ENCODE measurements at places on chromosomes 2 and 18.

GRCh38 chr2:101821828-101822458, 124.4 kb downstream of the MAP4K4 start:
- no peak for DNase-seq

DNA sequence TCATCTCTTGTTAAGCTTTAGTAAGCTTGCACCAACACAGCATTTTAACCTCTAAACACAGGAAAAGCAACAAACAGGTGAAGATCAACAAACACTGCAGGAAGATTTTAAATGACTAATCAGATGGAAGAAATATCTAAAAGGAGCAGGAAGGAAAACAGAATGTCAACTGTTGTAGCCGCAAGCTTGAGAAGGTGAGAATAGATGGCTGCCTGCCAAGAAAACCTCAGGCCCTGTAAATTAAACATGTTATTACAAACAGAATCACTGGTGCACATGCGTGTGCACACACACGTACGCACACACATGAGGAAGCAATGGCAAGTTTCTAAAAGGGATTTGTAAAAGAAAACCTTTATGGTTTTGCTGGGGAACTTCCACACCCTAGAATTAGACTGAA, 257.8 kb upstream of the GALNT5 start:
- no peak for DNase-seq

- no peak for DNase-seq
Measured at GRCh38 chr2:171595456-171595855, 73.2 kb downstream of the CYBRD1 start.

DNA sequence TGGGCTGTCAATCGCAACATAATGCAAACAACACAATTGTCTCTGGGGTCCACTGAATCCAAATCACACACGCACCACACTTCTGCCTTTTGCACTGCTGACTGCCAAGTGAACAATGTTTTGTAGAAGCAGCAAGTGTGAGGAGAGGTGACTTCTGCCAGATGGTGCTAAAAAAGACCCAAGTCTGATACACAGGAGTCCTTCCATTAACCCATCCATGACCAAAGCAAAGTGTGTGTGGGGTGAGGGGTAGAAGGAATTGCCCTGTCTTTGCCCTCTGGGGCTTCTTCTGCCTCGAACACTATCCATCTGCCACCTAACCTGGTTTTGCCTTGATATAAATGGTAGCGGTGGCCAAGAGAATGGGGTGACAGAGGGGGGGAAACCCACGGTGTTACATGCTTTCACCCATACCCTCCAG, 50.0 kb downstream of the C2orf42 start:
- DNase-seq, result no peak

GRCh38 chr18:29104227-29104626, 927.3 kb upstream of the CDH2 start:
- no peak for DNase-seq

GRCh38 chr18:62928326-62928725, 213.0 kb downstream of the PHLPP1 start:
- DNase-seq, result no peak

- no peak for DNase-seq
Measured at GRCh38 chr18:11005528-11005927, 143.8 kb downstream of the PIEZO2 start.

- DNase-seq, result no peak
Measured at GRCh38 chr2:79830501-79830900, 317.6 kb downstream of the CTNNA2 start.

GRCh38 chr2:203659331-203660049, 46.9 kb upstream of the CD28 start:
- DNase-seq, result no peak

- no peak for DNase-seq
Measured at GRCh38 chr18:10025711-10026670, 112.2 kb downstream of the VAPA start.

- no peak for DNase-seq
Measured at GRCh38 chr2:224272237-224272910, 129.5 kb downstream of the FAM124B start.

DNA sequence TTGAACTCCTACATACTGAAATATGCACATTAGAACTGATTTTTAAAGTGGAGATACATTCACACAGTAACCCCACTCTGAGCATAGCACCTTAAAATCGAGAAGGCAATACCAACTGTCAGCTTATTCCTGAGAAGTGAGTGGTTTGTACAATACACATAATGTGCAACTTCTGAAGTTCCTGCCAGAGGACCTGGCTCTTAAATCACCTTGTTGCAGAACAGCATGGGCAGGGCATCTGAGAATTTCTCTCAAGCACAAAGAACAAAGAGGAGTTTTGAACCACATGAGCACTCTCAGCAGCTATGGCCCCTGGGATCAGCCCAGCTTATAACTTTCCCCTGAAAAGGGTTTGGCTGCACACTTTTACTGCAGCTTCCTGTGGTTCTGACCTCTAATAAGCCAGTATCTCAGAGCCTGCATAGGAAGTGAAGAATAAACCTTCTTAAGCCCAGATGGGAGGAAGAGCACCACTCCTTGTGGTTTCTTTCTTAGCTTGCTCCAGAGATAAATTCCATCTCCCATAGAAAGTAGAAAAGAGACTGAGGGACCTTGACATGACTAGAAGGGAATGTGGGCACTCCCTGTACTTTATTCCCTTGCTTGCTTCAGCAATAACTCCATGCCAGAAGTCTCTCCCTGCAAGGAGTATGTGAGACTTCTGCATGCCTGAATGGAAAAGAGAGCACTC, 862.3 kb downstream of the SUCLG1 start:
- DNase-seq, result no peak

GRCh38 chr18:35514752-35515459, 17.1 kb upstream of the INO80C start:
- no peak for DNase-seq

DNA sequence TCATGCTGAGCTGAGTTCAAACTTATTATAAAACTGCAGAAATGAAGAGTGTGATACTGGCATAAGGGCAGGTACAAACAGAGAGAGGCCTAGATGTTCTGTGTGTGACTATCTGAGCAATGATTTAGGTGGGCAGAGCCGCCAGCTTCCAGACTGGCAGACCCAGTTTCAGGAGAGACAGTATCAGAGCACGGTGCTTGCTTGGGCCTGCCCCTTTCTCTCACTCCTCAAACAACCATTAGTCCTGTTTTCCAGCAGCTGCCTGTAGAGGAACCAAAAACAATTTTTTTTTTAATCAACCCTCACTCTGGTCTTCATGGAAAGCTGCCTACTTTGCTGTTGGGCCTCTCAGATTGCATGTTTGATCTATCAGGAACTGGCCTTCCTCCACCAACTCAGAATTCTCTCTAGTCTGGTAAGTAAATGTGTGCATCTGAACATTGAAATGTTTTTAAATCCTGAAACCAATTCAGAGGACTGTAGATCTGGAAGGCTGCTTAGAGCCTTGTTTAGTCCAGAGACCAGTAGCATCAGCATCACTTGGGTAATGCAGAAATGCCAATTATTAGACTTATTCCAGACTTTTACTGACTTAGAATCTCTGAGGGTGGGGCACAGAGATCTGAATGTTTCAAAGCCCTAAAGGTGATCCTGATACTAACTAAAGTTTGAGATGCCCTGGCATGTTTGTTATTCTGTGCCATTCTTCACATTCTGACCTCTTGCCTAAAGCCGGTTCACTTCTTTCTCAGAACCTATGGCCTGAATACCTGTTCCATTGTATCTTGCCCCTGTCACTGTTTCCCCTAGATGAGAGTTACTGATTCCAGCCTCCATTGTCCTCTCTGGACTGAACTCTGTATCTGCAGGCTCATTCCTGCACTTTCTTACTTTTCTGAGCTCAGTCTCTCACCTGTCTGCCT, 24.8 kb upstream of the CRIM1 start:
- no peak for DNase-seq

DNA sequence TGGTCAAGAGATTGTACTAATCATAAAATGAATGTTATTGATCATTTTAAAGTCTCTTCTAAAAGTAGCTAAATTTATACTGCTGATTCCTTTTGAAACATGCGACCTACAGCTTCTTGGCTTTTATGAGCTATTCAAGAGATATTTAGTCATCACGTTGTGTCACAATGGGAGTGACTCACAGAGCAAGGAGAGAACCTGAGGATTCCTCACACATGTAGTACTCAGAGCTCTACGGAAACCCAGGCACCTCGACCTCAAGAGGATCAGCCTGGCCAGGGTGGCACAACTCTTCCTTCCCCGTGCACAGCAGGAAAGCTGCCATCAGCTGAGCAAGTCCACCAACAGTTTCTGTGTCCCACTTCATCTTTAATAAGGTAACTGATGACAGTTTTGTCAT, at the start of gene DHRS9:
Gene DHRS9 (plus strand): TSS at position 223 of the 400 bp plus-strand sequence. CDS start 12,019 bp downstream, outside the sequence.
- DNase-seq, result no peak

DNA sequence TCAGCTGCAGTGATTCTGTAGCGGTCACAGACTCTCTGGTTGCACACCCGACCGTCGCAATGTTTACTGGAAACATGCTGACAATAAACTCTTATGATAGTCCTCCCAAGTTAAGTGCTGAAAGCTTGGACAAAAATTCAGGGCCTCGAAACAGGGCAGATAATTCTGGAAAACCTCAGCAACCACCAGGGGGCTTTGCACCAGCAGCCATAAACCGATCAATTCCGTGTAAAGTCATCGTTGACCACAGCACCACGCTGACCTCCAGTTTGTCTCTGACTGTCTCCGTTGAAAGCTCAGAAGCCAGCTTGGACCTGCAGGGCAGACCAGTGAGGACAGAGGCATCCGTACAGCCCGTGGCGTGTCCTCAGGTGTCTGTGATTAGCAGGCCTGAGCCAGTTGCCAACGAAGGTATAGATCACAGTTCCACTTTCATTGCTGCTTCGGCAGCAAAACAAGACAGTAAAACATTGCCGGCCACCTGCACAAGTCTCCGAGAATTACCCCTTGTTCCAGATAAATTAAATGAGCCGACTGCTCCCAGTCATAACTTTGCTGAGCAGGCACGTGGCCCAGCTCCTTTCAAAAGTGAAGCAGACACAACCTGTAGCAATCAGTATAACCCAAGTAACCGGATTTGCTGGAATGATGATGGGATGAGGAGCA, 166.1 kb downstream of the ASXL3 start:
- DNase-seq, result no peak

DNA sequence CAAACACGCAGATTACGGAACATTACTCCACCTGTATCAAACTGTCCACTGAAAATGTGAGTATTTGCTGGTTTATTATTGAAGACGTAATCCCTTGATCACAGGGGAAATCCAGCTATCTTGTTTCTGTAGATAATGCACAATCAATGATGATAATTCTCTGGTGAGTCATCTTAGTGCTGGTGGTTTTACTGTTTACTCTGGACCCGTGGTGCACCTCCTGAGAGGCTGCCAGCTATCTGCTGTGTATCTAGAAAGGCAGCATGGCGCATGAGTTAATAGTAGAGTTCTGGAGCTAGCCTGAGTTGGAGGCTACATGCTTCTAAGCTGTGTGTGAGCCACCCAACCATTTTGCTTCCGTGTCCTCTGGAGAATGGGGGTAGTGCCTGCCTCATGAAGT, 6.5 kb downstream of the NCAPH start:
- DNase-seq, result no peak

DNA sequence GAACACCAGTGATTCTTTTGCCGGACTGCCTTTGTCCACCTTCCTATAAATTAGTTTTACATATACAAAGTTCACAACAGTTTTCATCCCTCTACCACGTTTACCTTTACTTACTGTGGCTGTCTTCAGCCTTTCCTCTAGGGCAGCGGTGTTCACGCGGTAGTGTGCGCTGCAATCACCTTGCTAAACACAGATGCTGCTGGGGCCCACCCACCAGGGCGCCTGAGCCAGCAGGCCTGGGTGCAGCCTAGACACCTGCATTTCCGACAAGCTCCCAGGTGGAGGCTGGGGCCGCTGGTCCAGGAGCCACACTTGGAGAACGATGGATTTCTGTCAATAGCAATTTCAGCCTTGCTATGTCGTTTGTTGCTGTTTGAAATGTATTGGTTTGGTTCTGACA, 83.1 kb downstream of the NDUFA10 start:
- DNase-seq, result no peak

DNA sequence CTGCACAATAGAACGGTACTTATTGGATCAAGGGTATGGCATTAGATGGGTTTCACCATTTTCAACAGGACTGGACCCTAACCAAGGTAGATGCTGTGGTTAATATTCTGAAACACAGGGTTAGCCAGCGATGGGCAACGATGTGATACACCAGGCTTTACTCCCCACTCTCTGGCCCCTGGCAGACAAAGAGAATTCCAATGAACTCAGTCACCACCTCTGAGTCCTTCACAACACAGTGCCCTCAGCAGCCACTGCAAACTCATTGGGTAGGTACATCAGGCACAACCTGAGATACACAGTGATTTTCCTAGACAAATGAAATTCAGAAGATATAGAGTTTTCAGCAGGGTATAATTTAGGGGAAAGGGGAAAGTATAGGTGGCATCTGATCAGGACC, 634.5 kb downstream of the ZEB2 start:
- DNase-seq, result no peak

DNA sequence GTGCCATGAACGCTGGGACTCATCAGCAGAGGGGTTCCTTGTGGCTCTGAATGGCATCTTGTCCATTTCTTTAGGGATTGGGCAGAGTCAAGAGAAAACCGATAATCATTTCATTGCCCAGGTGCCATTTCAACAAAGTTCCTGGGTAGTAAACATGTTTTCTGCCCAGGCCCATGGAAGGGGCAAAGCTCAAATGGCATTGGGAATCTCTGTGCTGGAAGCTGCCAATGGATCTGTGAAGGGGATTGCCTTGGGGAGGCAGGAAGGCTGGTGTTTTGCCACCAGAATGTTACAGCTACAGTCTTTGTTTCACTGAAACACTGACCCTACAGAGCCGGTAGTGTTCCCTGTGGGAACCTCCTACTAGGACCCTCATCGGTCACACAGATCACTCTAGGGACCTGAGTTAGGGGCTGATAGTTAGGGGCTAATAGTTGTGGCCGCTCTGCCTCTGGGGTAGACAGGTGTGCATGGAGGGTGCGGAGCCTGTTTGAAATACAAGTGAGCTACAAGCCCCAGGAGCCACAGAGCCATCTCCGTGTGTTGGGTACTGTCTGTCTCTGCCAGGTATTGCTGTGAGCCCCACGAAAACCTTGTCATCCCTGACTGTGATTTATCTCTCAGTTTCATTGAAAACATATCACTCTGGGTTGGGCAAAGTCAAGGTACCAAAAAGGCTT, 224.4 kb upstream of the COPS8 start:
- DNase-seq, result no peak

DNA sequence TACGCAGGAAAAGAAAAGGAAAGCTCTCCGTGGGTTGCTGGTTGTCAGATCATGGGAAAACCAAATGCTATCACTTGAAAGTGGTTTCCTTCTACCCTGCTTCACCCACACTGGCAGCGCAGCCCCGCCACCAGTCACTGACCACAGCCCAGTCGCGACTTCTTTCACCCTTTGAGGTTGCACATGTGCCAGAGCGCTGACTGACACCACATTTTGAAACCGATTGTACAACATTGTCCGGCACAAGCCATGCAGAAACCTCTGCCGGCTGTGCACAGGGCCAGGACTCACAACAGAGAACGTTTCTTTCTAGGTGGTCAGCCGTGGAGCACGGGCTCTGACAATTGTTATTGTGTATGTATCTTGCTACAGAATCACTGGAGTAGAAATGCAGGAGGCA, 827.2 kb upstream of the POU3F3 start:
- DNase-seq, result no peak

GRCh38 chr2:11305958-11306357, 38.5 kb downstream of the ROCK2 start:
- no peak for DNase-seq

- no peak for DNase-seq
Measured at GRCh38 chr18:36269157-36269556, 28.4 kb upstream of the FHOD3 start.

Measured in esophagus squamous epithelium (tissue), 5 donors.